MCF 10A (cell line): ENCODE measurements at places on chromosomes 7 and 10. TPM values are rescaled to one million over a fixed set of nuclear protein-coding genes. Genes with fewer than 3 reads are reported as not detected.

CAMK2B gene
- total RNA-seq = 0.54 and 1.8 TPM in 2 replicates

HOXA3 gene
- 8.2 and 14.0 TPM in 2 replicates for total RNA-seq

DNA sequence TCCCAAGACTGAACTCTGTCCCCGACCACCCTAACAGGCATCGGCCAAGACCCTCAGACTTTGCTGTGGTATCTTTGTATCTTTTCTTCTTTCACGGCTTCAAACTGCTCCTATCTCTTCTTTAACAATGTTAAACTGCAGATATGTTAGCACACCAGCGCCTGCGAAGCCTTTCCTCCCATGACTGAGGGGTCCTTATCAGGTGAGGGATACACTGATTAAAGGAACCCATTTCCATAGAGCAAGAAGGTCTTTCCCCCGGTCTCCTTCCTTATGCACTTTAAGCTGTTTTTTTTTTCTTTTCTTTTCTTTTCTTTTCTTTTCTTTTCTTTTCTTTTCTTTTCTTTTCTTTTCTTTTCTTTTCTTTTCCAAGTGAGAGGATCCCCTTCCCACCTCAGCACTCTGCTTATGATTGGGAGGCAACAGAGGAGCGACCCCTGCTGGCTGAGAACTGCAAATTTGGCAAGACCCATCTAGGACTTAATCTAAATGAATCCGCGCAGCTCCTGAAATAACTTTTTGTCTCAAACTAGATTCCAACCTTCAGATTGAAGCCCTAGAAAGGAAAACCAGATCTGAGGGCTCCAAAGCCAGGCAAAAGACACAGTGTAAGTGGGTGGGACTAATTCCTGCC, 109.9 kb downstream of the ITGB8 start:
- no peaks in the 10 kb centered on the region for H3K27me3 ChIP-seq
- no peaks in the 10 kb centered on the region for H3K36me3 ChIP-seq
- DNase-seq = peak; percentile 63
- H3K27ac ChIP-seq = no peak overlapping the region
- no peaks in the 10 kb centered on the region for H3K4me1 ChIP-seq

GRCh38 chr10:13016426-13016825, 14.9 kb upstream of the CCDC3 start:
- no peaks in the 10 kb centered on the region for H3K4me1 ChIP-seq
- H3K27ac ChIP-seq = no peak overlapping the region
- DNase-seq = no peak
- H3K27me3 ChIP-seq = peaks cover 7% of the 10 kb centered on the region

- H3K27me3 ChIP-seq = no peaks in the 10 kb centered on the region
- H3K27ac ChIP-seq = no peak overlapping the region
- H3K36me3 ChIP-seq = peaks cover 41% of the 10 kb centered on the region
- no peak for DNase-seq
- H3K4me1 ChIP-seq = no peaks in the 10 kb centered on the region
These were observed 24.5 kb downstream of the SLC25A16 start for GRCh38 chr10:68502846-68503245.

- H3K4me3 ChIP-seq = no peak overlapping the region
- no peak overlapping the region for H3K27ac ChIP-seq
These were observed 105.9 kb downstream of the GPR26 start for GRCh38 chr10:123771877-123772644.

- H3K4me1 ChIP-seq = no peaks in the 10 kb centered on the region
- no peak for DNase-seq
- no peaks in the 10 kb centered on the region for H3K36me3 ChIP-seq
- H3K27ac ChIP-seq = no peak overlapping the region
These were observed 71.7 kb downstream of the HIF1AN start for GRCh38 chr10:100607439-100607838.

DNA sequence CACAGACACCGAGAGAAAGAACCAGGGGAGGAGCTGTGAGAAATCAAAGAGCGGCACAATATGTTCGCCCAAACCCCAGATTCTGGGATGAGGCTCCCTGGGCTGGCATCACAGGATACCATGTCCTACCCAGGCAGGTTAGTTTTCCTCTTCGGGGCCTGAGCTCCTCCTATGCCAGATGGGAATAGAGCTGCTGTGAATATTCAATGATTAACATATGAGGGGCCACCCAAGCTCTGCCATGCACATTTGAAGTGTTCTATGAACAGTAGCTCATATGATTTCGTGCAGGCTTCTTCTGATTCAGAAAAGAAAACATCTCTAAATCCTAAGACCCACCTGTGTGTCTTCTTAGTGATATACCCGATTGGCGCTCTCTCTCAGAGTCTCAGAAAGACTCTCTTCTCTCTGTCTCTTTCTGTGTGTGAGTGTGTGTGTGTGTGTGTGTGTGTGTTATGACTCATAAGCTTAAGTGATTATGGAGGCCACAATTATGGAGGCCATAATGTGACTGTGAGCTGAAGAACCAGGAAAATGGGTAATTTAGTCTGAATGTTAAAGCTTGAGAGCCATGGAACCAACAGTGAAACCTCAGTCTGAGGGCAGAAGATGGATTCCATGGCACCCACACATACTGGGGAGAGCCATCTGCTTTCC, 220.5 kb downstream of the KLF6 start:
- DNase-seq = no peak
- H3K27me3 ChIP-seq = no peaks in the 10 kb centered on the region
- no peak overlapping the region for H3K27ac ChIP-seq
- no peaks in the 10 kb centered on the region for H3K36me3 ChIP-seq

- no peak overlapping the region for H3K27ac ChIP-seq
- no peaks in the 10 kb centered on the region for H3K4me1 ChIP-seq
- H3K36me3 ChIP-seq = peaks cover 10% of the 10 kb centered on the region
- H3K4me3 ChIP-seq = no peak overlapping the region
- no peak for DNase-seq
These were observed 31.2 kb downstream of the LANCL2 start for GRCh38 chr7:55396233-55396785.
